ENCODE measurements at places on chromosomes 2 and 18. TPM values are rescaled to one million over a fixed set of nuclear protein-coding genes. Genes with fewer than 3 reads are reported as not detected.

CRYBA2 gene
- not detected for total RNA-seq

GPR35 gene
- total RNA-seq, result 0.58 TPM

PTPRN gene
- total RNA-seq, result 2.2 TPM

TRPM8 gene
- 0.37 TPM for total RNA-seq

PER2 gene
- total RNA-seq, result 4.5 TPM

HJURP gene
- total RNA-seq, result 87.6 TPM

EFR3B gene
- 17.9 TPM for total RNA-seq

Measured in A549 treated with DMSO at 1 μM for 4 hours (cell line).